ENCODE measurements at places on chromosomes 6 and 20.

GRCh38 chr20:13061381-13061780, 52.6 kb downstream of the SPTLC3 start:
- no peak for DNase-seq

DNA sequence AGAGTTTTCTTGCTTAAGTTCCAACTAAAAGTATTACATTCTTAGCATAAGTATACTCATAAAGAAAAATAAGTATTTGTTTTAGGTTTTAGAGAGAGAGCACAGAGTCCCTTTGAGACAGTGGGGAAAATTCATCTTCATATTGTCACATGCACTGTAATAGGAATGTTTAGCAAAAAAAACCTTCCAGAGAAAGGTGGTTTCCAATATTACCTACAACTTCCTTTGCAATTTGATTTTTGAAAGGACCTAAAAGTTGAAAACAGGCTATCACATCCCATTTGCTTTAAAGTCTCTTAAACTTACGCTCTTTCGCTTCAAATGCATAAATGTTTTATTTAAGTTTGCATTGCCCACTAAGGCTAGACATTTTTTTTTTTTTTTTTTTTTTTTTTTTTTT, 86.4 kb downstream of the OPRM1 start:
- no peak for DNase-seq

- no peak for DNase-seq
These were observed 23.7 kb downstream of the PEX7 start for GRCh38 chr6:136846046-136846445.

- DNase-seq: peak; percentile 53
These were observed 15.8 kb upstream of the RNF182 start for GRCh38 chr6:13908955-13909381.

GRCh38 chr6:170087941-170088581, 202.8 kb downstream of the DLL1 start:
- DNase-seq: peak; percentile 30

DNA sequence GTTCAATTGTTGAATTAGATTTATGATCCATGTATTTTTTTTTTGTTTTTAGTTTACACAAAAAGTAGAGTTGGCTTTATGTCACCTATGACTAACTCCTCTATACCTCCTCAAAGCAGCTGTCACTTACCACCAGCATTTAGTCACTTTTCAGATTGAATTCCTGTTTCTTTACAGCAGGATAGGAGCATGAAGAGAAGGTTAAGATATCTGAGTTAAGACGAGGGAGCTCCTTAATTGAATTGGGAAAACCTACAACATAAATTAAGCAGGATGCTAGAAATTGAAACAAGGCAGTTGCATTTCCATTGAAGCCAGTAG, 237.2 kb downstream of the FARS2 start:
- no peak for DNase-seq
